Astrocyte of the cerebellum (primary cell): ENCODE measurements at places on chromosomes 6 and 20.

- no peak for DNase-seq
Observed at GRCh38 chr6:32668226-32668747, 1.8 kb upstream of the HLA-DQB1 start.

- DNase-seq = peak; percentile 63
Observed at GRCh38 chr6:84466511-84466910, 239.1 kb upstream of the CEP162 start.

- no peak for DNase-seq
Observed at GRCh38 chr6:117668736-117669135, 6.5 kb upstream of the NUS1 start.

GRCh38 chr6:33960345-33961313 is 156.8 kb upstream of the MLN start:
- no peak for DNase-seq

- DNase-seq = no peak
Observed at GRCh38 chr20:58867211-58867610, 14.7 kb downstream of the GNAS start.

DNA sequence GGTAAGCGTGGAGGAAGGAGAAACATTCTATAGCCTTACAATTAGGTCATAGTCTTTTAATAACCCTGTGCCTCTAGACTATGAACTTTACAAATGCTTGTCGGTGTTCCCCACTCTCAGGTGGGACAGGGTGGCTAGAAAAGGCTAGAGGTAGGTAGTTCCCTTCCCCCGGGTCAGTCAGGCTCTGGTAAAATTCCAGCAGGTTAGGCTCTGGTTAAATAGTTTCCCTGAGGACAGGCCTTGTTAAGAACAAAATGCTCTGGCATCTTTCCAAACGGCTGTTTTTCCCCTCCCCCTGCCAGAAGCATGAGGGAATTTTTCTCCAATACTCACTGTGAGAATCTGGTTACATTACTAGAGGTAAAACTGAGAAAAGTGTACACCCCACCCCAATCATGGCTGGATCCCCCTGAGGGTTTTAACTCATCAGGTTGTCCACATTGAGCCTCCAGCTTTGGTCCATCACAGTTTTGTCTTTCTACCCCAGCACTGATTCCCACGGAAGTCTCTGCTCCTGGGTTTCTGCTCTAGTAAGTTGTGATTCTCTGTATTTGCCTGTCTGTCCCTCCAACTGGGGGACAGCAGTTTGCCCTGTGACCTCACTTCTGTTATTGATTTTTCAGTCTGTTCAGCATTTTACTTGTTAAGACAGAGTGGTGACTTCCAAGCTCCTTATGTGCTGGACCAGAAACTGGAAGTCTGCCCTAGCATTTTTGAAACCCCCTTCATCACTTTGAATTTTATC is 84.7 kb upstream of the ADGRF1 start:
- DNase-seq = no peak
